NCI-H446 treated with DMSO at 0.1 percent for 48 hours (cell line): ENCODE measurements at places on chromosomes 3 and 15.
A peak's percentile ranks its signal among the peaks of the same experiment; 100 is the strongest.

DNA sequence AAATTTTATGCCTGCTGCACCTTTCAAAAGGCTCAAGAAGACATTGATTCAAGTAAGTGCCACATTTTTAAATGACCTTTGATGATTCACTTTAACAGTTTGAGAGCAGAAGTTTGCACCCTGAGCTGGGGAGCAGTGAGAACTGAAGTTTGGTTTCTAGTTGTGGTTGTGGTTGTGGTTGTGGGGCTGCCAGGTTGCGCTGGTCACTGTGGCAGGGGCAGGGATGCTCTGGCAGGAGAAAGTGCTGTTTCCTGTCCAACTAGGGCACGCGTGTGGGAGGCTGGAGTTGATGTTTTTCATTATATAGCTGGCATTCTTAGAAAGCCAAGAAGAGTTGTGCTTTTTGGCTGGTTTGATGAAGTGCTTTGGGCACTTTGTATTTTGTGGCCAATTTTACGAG lies 339.7 kb upstream of the NR2F2 start:
- no peak for DNase-seq

- no peak for DNase-seq
These were observed 77.6 kb downstream of the TOP2B start for GRCh38 chr3:25587094-25587493.

GRCh38 chr15:44033894-44034293 lies 161.2 kb downstream of the FRMD5 start:
- DNase-seq: no peak

DNA sequence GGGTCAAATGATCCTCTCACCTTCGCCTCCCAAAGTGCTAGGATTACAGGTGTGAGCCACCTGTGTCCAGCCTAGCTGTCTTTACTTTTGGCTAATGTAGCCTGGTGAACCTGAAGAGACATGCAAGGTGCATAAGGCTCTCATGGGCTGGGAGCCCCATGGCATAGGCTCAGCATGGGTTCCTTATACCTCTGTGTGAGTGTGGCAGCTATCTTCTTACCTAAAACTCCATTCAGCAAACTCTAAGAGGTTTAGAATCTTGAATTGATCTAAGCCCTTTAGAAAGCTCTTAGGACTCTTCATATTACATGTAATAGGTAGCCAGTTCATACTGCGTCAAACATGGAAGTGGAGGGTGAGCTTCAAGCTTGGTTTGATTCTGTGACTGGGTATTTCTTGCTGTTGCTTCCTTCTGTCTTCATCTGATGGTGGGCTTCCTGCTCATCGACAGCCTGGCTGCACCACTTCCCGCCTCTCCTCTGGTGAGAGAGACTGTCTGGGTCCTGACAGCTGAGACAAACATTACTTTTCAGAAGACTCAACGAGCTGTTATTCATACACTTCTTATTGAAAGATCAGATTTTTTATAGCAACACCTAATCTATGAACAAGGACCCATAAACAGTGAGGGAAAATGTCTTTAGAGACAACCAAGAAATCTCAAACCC lies 19.2 kb upstream of the TKT start:
- no peak for DNase-seq

DNA sequence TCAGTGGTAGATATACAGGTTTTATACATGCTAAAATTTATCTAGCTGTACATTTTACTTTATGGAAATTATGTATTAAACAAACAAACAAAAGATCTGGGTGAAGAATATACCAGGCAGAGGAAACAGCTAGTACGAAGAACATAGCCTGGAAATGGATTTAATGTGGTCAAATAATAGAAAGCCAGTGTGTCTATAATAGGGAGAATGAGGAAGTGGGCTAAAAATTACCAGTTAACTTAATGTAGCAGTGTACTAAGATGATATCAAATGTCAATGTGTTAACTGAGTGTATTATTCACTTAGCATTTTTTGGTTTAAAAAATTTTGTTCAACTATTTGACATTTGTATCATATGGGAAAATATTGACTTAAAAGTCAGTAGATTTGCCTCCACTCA lies 22.8 kb upstream of the SLC15A2 start:
- DNase-seq: no peak

DNA sequence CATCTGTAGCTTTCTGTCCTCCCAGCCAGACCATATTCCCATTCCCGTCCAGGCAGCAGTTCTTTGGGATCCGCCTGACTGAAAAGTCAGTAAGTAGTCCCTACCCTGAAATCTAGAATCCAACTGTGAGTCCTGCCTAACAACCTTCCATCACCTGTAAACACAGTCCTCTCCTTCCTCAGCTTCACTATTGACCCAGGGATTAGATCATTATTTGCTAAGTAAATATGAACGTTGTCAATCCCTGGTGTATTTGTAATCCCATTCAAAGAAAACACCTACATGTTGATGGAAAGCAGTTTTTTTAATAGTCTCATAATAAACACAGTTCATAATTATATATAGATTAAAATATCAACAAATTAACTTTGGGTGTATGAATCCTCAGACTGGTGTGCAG lies 732 bp downstream of the SAXO2 start:
- DNase-seq: no peak

DNA sequence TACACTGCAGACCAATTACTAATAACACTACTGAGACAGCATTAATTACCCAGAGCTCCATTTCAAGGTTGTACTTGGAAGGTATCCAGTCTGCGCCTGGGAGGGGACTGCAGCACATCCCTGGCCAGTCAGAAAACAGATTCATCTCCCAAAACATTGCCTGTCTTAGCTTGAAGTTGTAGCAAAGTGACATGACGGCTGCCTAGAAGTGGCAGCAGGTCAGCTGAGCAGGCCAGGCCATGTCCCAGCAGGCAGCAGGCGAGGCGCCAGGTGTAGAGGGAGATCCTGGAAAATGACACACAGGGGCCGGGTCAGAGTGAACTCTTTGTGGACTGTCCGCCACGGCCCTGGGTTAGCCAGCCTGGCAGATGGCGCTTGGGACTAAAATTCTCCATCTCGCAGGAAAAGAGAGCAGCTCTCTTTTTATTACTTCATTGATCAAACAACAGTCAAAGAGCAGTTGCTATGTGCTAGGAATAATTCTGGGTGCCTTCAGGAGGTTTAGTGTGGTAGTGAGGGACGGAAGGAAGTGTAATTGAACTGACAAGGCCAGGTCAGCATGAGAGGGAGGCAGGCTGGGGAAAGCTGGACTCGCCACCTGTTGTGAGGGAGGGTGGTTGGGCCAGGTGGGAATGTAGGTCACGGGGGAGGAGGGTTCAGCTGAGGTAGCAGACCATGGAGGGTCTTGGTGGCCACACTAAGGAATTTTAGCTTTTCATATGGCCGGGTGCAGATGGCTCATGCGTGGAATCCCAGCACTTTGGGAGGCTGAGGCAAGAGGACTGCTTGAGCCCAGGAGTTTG lies 1.3 kb upstream of the MAP6D1 start:
- no peak for DNase-seq

DNA sequence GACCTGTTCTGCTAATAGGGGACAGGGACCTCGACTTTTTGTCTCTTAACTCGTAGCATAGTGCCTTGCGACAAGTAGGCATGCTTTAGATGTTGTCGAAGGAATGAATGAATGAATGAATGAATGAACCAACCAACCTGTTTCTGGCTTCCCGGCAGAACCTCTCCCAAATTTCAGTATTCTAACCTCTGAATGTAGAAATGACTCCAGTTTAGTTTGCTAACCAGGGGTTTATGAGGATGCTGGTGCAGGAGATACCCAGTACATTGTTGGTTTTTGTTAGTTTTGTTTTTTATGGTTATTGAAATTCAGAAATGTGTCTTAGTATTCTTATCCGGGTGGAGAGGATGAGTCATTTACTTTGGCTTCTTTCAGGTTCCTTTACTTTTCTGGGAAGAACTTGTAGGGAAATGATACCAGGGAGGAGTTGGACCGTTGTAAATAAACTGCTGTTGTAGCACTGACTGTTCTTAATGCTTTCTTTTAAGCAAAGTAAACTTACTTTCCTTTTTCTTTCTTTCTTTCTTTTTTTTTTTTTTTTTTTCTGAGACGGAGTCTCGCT lies 29.6 kb upstream of the EHHADH start:
- no peak for DNase-seq

DNA sequence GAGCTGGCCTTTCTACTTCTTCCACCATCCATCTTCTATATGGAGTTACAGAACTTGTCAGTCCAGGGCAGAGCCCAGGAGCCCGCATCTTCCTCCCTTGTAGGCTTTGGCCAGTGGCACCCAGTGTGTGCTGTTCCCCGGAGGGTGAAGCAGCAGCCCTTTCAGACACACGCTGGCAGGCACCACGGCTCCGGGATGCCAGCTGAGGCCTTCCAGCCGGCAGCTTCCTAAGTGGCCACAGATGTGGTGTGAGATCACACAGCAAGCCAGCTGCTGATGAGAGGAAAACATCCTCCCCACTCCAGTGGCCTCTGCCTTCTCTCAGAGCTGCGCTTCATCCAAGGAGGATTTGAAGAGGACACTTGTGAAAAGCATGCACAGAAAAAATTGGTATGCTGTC lies 24.1 kb downstream of the CRABP1 start:
- no peak for DNase-seq

DNA sequence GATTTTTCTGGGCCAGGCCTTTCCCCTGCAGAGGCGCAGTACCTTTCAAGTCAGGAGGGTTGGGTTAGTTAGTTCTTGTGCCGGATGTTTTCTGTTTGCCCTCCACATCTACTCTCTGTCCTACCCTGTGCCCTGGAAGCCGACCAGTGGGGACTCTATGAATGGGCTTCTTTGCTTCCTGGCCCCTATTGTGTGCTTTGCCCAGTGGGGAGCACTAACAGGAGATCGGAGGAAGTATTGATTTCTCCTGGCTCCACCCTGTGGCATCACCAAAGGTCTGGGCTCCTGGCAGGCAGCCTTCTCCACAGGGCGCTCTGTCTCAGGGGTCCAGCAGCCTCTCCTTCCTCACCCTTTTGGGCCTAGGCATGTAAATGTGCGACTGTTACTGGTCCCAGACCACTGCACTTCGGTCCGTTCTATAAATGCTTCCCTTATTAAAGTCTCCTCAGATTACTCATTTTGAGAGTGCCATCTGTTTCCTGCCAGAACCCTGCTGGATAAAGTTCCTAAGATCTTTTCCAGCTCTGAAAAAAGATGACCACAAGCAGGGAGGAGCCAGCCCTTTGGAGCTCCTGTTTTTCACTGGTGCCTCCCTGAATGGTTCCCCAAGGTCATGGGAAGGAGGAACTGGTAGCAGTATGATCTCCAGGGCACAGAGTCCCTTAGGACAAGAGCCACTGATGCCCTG lies 44.5 kb downstream of the CTDSPL start:
- DNase-seq: peak; percentile 39

DNA sequence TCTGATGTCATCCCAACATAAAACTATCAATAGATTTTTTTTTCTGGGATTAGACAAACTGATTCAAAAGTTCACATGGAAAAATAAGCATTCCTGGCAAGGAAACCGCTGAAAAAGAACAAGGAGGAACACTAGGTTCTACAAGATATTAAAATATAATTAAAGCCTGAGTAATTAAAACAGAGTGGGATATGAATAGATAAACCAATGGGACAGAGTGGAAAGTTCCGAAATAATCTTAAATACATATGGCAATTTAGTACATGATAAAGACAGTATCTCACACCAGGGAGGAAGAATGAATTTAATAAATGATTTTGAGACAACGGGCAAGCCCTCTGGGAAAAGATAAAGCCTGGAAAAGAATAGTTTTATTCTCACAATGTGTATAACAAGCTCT lies 4.7 kb downstream of the GLDN start:
- DNase-seq: no peak

GRCh38 chr15:58454950-58455401 lies 23.2 kb downstream of the LIPC start:
- no peak for DNase-seq

DNA sequence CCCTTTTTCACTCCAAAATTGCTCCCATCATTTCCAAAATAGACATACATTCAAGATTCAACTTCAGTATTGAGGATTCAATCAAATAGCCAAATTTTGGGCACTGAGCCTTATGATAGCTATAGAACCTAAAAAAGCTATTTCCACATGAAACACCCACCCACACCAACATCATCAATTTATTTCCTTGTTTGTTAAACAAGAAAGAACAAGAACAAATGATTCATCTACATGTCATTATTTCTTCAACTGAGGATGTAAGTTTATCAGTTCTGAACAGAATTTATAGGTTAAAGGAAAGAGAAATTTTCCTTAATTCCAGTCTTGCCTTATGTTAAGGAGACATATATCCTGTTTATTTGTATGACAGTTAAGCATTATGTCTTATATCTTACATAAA lies 32.2 kb downstream of the DPPA2 start:
- no peak for DNase-seq

- no peak for DNase-seq
These were observed 385.3 kb downstream of the NTRK3 start for GRCh38 chr15:87871258-87871681.

- DNase-seq: no peak
These were observed 25.9 kb downstream of the CCDC32 start for GRCh38 chr15:40538976-40539375.

DNA sequence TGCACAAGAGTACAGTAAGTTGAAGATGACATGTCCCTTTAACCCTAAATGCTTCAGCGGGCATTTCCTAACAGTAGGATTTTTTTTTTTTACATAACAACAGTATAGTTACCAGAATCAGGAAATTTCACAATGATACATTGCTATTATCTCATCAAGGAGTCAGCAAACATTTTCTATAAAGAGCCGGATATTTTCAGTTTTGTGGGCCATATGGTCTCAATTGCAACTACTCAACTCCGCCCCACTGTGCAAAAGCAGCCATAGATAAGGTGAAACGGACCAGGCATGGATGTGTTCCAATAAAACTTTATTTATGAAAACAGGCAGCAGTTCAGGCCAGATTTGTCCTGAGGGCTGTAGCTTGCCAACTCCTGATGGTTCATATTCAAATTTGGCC lies 130.6 kb downstream of the SMAD6 start:
- DNase-seq: peak; percentile 51

GRCh38 chr3:110027446-110028080 lies 690.2 kb upstream of the DPPA4 start:
- no peak for DNase-seq

- DNase-seq: no peak
These were observed 65.9 kb downstream of the POLR2M start for GRCh38 chr15:57772223-57772957.

DNA sequence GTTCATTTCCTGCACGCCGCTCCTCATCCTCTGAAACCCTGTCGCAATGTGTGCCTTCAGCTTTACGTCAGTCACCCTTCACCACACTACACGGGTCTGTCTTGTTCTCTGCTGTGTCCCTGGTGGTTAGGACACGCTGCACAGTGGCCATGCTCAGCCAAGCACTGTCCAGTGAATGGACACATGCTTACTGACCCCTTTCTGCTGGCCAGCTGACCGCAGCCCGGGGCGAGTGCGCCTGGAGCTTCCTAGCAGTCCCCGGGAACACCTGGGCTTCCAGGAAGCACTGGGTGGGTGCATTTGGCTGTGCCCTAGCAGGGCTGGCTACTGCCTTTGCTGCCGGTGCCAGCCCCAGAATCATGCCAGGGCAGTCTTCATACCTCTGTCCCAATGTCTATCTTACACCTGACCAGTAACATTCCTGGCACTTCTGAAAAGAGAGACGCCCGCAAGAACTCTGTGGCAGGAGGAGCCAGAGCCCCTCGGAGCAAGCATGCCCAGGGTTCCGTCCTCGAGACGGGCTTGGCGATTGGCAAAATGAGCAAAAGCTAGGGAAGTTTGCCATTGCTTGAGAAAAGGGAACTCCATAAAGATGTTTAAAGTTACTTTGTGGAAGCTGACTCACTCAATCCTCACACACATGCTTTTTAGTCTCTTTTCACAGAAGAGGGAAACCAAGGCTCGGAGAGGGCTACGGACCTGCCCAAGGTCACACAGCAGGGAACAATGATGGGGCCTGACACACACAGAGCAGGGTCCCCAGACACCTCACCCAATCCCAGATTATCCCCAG lies 15.7 kb upstream of the ZXDC start:
- no peak for DNase-seq

- no peak for DNase-seq
These were observed 742.3 kb upstream of the CBLB start for GRCh38 chr3:106611116-106611515.
